ENCODE measurements at places on chromosomes 2 and 18. TPM values are rescaled to one million over a fixed set of nuclear protein-coding genes. Genes with fewer than 3 reads are reported as not detected.

SKOR2 gene
- not detected for total RNA-seq

GRCh38 chr2:66439812-66440542 is 5.1 kb downstream of the MEIS1 start:
- no peak for DNase-seq
- no peak overlapping the region for H3K4me3 ChIP-seq

SP140L gene
- 154 TPM for total RNA-seq

FBLN7 gene
- total RNA-seq: 1.2 TPM

CHMP3 gene
- total RNA-seq: 61.4 TPM

ACTR3 gene
- 249 TPM for total RNA-seq

DNA sequence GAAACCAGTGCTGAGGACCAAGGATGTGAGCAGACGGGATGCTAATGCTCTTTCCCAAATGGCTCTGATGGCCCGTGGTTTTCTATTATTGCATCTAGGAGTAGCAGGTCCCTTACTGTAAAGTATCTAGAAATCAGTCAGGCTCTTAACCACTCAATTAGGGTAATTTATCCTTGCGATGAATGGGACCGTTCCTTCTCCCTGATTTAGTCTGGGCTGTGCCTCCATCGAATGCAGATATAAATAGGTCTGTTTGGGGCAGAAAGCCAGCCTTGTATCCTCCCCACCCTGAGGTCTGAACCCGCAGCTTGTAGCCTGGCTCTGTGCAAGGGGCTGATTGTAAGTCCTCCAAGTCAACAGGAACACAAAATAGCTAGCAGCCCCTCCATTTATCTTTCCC is 9.5 kb upstream of the SMARCAL1 start:
- H3K27ac ChIP-seq: no peak overlapping the region
- no peaks in the 10 kb centered on the region for H3K27me3 ChIP-seq
- H3K4me3 ChIP-seq: no peak overlapping the region
- DNase-seq: no peak
- H3K36me3 ChIP-seq: no peaks in the 10 kb centered on the region
- no peaks in the 10 kb centered on the region for H3K4me1 ChIP-seq

DNA sequence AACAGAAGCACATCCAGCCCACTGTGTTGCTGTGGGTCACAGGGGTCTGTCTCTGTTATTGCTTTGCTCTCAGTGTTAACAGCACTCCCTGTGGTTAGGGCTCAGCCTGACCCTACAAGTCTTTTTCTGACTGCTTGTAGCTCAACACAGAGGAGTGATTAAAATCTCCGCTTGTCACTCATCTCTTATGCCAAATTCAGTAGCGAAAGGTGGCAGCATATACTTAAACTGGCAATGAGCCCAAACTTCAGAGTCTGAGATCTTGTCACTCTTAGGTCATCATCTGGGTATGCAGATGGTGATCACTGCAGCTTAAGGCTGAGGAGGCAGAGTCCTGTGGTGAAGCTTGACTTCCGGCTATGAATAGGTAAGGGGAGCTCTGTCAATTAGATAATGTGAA is 63.3 kb upstream of the CSRNP3 start:
- H3K4me3 ChIP-seq: no peak overlapping the region
- no peaks in the 10 kb centered on the region for H3K36me3 ChIP-seq
- H3K27me3 ChIP-seq: no peaks in the 10 kb centered on the region
- no peak overlapping the region for H3K27ac ChIP-seq

DNA sequence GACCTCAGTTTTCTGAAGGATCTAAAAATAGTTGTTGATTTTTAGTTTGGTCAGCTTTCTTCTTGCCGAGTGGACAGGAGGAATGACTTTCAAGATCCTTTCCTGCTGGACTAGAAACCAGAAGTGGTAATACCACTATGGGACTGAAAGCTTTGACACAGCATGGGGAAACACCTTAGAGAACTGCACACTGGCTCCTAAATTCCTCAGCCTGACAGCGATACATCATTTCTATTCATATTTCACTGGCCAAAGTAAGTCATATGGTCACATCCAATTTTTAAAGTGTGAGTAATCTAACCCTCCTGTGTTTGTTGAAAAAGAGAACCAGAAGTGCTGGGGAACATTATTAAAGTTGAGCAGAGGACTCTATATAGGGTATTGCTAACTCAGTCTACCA is 244.7 kb upstream of the MMADHC start:
- H3K4me1 ChIP-seq: no peaks in the 10 kb centered on the region
- no peak for DNase-seq
- H3K4me3 ChIP-seq: no peak overlapping the region
- no peaks in the 10 kb centered on the region for H3K36me3 ChIP-seq

PCGF1 gene
- 40.1 TPM for total RNA-seq

GRCh38 chr18:9017167-9017904 is 85.2 kb upstream of the NDUFV2 start:
- no peaks in the 10 kb centered on the region for H3K27me3 ChIP-seq
- DNase-seq: peak; percentile 51
- no peaks in the 10 kb centered on the region for H3K36me3 ChIP-seq
- peaks cover 8% of the 10 kb centered on the region for H3K4me1 ChIP-seq
- peak overlapping the region; percentile 45 for H3K4me3 ChIP-seq

GRCh38 chr2:197847651-197848401 is 43.4 kb downstream of the PLCL1 start:
- no peaks in the 10 kb centered on the region for H3K27me3 ChIP-seq
- no peak overlapping the region for H3K27ac ChIP-seq
- no peaks in the 10 kb centered on the region for H3K4me1 ChIP-seq

- H3K36me3 ChIP-seq: no peaks in the 10 kb centered on the region
- no peaks in the 10 kb centered on the region for H3K27me3 ChIP-seq
These were observed 2.6 kb downstream of the MAP2 start for GRCh38 chr2:209426432-209426831.

DCDC2C gene
- total RNA-seq: not detected

NYAP2 gene
- 0.15 TPM for total RNA-seq

DNA sequence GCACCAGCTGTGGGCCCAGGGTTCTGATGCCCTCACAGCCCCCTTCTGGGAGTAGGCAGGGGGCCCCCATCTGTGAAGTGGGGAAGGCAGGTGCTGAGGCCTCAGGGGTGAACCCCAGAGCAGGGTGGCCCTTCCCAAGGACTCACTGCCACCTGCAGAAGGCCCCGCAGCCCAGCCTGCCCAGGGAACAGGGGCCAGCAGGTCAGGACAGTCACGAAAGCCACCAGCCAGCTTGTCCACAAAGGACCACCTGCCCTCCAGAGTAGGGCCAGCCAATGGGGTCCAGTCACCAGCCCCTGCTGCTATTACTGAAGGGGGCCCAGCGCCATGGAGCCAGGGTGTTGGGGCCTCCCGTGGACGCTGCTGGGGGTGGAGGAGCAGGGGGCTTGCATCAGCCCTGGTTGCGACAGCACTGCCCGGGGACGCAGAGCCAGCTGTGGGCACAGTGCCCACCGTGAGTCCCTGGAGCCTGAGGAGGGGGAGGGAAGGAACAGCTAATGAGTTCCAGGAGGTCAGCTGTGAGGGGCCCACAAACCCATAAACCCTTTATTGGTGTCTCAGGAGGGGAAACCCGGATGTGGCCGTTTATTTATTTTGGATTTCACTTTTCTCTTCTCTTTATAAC is 11.5 kb upstream of the SNED1 start:
- no peaks in the 10 kb centered on the region for H3K36me3 ChIP-seq
- no peaks in the 10 kb centered on the region for H3K4me1 ChIP-seq
- H3K27me3 ChIP-seq: no peaks in the 10 kb centered on the region

FOXI3 gene
- total RNA-seq: not detected

PLGLB1 gene
- 16.9 TPM for total RNA-seq

GRCh38 chr2:221517696-221518151 is 54.4 kb downstream of the EPHA4 start:
- DNase-seq: peak; percentile 72
- no peaks in the 10 kb centered on the region for H3K36me3 ChIP-seq
- H3K4me1 ChIP-seq: peaks cover 57% of the 10 kb centered on the region
- H3K27ac ChIP-seq: peak overlapping the region; percentile 83
- no peak overlapping the region for H3K4me3 ChIP-seq

DNA sequence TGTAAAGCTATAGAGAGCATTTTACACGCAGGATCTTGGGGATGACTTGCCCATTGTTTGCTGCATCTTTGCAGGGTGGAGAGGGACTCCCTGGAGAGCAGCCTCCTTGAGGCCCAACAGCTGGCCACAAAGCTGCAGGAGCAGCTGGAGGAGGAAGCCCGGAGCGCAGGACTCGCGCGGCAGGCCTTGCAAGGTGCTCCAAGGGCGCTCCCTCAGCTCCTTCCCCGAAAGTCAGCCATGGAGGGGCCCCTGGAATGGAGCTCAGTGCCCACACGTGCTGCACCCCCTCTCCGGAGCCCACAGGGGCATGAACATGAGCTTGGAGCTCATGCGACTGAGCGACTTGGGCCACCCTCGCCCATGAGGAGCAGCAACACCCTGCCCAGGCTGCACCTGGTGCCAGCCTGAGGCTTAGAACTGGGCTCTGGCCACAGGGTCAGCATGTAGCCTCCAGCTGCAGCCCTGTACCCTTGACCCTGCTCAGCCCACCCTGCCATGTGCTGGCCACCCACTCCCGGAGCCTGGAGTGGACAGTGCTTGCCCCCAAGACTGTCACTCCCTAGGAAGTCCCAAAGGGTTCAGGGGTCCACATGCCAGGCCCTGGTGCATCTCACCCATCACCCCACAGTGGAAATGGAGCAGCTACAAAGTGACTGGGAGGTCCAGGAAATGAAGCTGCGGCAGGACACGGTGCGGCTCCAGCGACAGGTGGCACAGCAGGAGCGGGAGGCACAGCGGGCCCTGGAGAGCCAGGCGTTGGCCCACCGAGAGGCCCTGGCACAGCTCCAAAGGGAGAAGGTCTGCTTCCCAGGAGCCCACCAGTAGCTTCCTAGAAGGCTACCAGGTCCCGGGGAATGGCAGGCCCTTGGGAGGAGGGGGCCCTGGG is 43.0 kb downstream of the CROCC2 start:
- H3K4me3 ChIP-seq: no peak overlapping the region
- no peak overlapping the region for H3K27ac ChIP-seq
- H3K27me3 ChIP-seq: no peaks in the 10 kb centered on the region
- H3K4me1 ChIP-seq: no peaks in the 10 kb centered on the region

- no peaks in the 10 kb centered on the region for H3K27me3 ChIP-seq
- H3K36me3 ChIP-seq: no peaks in the 10 kb centered on the region
- H3K4me1 ChIP-seq: no peaks in the 10 kb centered on the region
These were observed 184.2 kb upstream of the NXPH2 start for GRCh38 chr2:138964418-138964817.

PIAS2 gene
- 51.1 TPM for total RNA-seq

DNA sequence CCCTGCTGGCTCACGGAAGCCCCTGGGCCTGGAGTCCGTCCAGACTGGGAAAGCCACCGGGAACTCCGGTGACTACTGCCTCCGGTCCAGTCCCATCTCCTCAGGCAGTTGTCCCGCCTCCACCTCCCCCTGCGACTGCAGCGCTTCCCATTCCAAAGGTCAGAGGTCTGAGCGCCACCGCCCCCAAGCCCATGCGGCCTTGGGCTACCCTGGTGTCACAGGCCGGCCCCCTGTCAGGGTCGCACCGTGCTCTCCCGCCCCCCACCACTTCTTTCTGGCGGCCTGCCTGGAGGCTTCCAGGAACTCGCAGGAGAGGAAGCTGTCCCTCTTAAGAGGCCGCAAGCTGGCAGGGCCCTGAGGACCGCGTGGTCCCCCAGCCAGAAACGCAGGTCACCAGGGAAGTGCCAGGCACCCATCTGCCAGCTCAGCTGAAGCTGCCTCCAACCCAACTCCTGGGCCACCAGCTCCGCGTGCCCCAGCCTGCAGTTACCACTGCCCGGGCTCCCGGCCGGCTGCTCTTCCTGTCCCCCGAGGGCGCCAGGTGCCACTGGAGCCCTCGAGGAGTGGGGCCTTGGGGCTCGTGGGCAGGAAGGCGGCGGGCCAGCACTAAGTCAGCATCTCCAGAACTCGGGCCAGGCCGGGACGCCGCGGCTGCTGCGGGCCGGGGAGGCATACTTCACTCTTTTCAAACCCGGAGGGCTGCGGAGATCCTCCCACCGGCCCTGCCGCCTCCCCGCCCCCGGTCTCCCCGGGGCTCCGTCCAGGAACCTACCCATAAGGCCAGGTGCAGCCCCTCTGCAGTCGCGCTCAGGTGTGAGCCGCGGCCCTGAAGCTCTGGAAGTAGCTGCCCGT is 83.3 kb upstream of the POMC start:
- H3K27me3 ChIP-seq: no peaks in the 10 kb centered on the region
- peak overlapping the region; percentile 21 for H3K4me3 ChIP-seq
- peak overlapping the region; percentile 56 for H3K27ac ChIP-seq
- peaks cover 5% of the 10 kb centered on the region for H3K36me3 ChIP-seq

MRPL30 gene
- total RNA-seq: 18.5 TPM

PDK1 gene
- 25.5 TPM for total RNA-seq

DNA sequence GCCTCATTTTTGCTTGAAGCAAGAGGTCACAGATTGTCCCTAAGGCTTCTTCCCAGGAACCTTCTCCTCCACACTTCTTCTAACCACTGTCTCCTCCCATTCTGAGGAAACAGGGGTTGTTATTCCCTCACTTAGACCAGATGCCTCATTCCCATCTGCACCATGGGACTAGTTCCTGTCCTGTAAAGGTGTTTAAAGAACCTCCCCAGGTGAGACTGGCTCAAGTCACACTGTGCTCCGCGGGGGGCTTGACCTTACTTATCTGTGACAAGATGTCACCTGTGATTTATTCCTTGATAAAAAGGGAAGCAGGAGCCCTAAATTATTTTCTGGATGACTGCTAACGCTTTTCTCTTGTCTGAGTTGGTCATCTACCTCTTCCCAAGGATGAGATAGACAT is 8.2 kb upstream of the CDH2 start:
- no peak for DNase-seq
- no peaks in the 10 kb centered on the region for H3K36me3 ChIP-seq
- H3K4me3 ChIP-seq: no peak overlapping the region
- no peaks in the 10 kb centered on the region for H3K27me3 ChIP-seq

GRCh38 chr18:68418881-68419280 is 296.0 kb downstream of the TMX3 start:
- H3K4me1 ChIP-seq: no peaks in the 10 kb centered on the region
- DNase-seq: no peak
- no peaks in the 10 kb centered on the region for H3K27me3 ChIP-seq
- no peak overlapping the region for H3K27ac ChIP-seq
- H3K36me3 ChIP-seq: no peaks in the 10 kb centered on the region

DNA sequence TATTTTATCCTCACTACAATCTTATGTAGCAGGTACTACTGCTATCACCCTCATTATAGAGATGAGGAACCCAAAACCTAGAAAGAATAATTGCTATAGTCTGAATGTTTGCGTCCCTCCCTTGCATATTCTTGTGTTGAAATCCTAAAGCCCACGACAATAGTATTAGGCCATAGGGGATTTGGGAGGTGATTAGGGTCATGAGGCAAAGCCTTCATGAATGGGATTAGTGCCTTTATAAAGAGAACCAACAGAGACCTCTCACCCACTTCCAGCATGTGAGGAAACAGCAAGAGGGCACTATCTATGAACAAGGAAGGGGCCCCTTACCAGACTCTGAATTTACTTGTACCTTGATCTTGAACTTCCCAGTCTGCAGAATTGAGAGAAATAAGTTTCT is 500.3 kb upstream of the FAM98A start:
- no peak for DNase-seq
- no peak overlapping the region for H3K4me3 ChIP-seq
- no peaks in the 10 kb centered on the region for H3K36me3 ChIP-seq
- no peaks in the 10 kb centered on the region for H3K27me3 ChIP-seq
- no peaks in the 10 kb centered on the region for H3K4me1 ChIP-seq
- no peak overlapping the region for H3K27ac ChIP-seq

CCDC74B gene
- 1.4 TPM for total RNA-seq
